Effector CD8-positive, alpha-beta T cell (primary cell): ENCODE measurements at places on chromosomes 11 and 22.

GRCh38 chr11:83721263-83721662 is 435.1 kb upstream of the CCDC90B start:
- DNase-seq: no peak

DNA sequence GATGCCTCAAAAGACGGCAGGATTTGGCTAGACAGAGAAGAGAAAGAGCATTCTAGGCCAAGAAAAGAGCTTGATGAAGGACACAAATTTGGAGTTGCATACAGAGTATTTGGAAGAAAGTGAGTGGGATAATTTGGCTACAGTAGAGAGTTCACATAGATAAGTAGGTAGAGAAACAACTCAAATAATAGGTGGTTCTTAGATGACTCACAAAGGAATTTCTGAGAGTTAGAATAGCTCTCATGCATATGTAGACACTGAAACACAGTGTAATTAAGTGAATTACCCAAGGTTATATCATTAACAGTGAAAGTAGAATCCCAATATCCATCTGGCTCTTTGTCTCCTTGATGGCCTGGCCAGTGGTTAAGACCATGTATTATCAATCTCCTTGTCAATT is 228.6 kb upstream of the DDI1 start:
- DNase-seq: no peak

- no peak for DNase-seq
Observed at GRCh38 chr11:94705419-94705818, 62.7 kb upstream of the AMOTL1 start.

DNA sequence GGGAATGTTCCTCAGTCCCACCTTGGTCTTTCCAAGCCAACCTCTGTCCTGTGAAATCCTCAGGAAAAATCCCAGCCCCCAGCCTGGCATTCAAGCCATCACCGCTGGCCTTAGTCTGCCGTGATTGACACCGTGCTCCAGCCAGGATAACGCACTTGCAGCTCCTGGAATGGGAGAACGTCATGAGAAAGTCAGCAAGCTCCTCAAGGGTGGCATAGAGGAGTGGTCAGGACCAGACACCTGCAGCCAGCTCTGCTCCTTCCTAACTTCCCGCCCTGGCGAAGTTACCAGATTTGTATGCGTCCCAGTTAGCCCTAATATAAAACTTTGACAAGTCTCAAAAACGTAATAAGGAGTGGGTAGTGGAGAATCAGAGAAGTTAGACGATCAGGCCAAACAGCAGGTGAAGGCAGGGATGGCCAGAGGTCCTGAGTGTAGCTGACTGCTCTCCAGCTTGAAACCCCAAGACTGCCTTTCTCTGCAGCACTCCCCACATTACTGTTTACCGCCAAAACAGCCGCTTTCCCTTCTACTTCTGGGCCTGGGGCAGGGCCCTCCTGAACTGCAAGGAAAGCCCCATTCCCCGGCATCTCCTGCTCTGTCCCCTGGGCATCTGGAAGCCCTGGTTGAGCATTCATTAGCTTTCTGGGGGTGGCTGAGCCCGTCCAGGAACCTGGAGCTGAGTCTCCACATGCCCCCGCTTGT is 1.3 kb upstream of the DKK3 start:
- DNase-seq: no peak

DNA sequence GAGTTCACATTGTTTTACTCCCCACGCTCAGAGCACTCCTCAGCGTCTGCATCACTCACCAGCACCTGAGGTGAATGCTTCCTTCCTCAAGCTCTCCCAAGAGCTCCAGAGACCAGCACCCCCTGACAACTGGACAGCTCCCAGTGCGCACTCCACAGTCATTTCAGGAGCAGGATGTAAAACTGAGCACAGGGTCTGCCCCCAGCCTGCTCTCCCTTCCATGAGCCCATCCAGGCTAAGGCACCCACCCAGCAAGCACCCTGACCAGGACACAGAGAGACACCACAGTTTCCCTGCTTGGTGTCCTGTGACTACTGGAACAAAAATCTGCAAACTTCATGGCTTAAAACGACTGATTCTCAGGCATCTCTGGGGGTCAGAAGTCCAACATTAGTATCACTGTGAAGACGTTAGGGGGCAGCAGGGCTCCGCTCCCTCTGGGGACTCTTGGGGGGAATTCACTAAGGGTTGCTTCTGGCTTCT is 3.3 kb downstream of the SCGB1D2 start:
- no peak for DNase-seq

GRCh38 chr11:12173111-12173510 is 62.7 kb downstream of the MICAL2 start:
- DNase-seq: no peak

DNA sequence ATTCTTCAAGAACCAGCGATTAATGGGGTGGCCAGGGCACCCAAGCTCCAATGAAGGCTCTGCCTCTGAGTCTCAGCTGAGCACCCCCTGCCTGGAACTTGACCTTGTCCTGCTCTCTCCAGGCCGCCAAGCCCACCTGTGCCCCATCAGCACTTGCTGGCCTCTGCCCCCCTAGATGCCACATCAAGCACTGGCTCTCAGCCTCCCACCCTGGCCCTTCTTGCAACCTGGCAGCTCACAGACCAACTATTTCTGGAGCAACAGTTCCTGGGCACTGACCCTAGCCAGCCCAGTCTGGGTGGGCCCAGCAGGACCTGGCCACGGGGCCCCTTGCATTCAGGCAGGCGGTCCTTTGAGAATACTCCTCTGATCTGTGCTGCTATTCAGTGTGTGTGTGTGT is 98.8 kb upstream of the PITPNB start:
- DNase-seq: no peak

DNA sequence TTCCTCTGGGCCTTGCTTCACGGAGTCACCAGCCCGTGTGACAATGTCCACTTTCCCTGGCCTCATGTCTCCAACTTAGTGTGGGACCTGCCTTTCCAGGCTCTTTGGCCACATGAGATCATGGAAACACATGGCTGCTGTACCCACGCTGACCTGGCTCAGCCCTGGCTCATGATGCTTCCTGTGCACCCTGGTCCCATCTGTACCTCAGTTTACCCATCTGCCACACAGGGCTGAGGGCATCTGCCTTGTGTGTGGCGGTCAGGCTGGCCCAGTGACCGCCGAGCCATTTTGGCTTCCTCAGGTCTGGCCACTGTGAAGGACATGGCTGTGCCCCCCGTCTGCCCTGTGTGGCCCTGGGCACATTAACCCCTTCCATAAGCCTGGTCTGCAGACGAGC is 32.2 kb upstream of the CCDC188 start:
- no peak for DNase-seq

GRCh38 chr22:33426451-33426850 is 368.3 kb upstream of the SYN3 start:
- no peak for DNase-seq

- no peak for DNase-seq
Observed at GRCh38 chr11:107818491-107818890, 40.1 kb downstream of the SLC35F2 start.

DNA sequence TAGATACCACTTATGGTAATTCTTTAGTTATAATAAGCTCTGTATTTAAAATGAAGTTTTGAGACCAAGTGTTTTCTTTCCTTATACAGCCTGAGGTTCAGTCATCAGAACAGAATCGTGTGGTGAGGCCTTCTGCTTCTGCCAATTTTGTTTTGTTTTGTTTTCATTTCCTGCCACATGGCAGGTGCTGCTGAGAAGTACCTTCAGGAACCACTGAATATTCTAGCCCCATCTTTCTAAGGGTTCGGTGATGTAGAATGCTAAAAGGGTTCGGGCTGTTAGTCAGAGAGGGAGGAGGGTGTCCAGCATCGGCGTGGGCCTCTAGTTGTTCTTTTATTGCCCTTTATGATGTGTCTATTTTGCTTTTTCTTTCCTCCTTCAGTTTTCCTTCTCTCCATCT is 25.8 kb downstream of the TNRC6B start:
- no peak for DNase-seq

DNA sequence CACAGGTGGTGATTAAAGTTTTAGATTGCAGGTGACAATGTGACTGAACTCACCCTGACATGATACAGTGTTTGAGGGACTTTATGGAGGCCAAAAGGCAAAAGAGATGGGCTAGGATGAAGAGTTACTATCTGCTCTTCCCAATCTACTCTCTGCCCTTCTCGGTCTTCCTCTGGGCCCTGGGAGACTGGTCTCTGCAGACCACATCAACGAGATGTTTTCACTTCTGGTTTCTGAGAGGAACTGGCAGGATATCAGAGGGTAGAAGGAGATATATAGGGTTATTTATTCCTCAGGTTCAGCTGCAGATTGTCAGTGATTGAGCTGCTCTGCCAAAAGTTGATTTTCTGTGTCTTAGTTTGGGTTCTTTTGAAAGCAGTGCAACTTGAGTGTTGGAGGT is 32.4 kb upstream of the CD44 start:
- DNase-seq: no peak

DNA sequence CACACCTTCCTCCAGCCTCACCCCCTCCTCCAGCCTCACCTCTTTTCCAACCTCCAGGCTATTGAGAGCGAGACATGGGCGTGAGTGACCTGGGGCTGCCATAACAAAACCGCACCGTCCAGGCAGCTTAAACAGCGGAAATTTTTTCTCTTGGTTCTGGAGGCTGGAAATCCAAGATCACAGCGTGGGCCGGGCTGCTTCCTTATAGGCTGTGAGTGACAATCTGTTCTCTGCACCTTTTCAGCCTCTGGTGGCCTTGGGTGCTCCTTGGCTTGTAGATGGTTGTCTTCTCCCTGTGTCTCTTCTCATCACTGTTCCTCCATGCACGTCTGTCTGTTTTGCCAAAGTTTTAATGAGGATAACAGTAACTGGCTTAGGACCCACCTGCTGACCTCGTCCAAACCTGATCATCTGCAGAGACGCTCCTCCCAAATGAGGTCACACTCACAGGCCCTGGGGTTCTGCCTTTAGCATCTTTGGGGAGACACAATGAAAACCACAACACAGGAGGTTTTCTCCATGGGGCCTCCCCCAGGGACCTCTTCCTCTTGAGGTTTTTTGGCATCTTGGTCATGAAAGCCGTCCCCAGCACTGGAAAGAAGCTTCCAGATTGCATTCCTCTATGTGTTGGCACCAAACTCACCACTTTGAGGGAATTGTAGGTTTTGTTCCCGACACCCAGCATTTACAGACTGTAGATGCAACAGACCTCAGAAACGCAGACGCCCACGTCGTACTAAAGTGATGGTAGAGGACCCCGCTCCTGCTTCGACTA is 878.1 kb downstream of the BRD1 start:
- no peak for DNase-seq

- DNase-seq: no peak
Observed at GRCh38 chr11:129373489-129373953, 2.1 kb upstream of the BARX2 start.

- no peak for DNase-seq
Observed at GRCh38 chr11:61828379-61828628, 204 bp downstream of the FADS2 start.

DNA sequence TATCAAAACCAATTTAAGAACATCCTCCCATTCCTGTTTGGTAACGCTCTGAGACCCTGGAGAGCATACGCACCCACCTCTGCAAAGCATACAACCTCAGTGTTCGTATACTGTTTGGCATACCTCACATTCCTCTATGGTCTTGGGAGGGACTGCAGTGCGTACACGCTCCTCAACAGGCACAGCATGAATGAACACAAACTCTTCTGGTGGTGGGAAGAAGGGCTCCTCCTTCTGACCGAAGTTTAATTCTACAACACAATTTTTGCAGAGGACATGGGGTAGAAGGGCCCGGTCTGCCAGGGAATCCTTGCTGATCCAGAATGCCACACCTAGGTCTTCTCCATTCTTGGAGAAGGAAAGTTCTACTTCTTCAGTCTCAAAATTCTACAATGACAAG is 5.3 kb downstream of the HNRNPUL2 start:
- no peak for DNase-seq

- no peak for DNase-seq
Observed at GRCh38 chr22:39414886-39415285, 15.3 kb downstream of the TAB1 start.

DNA sequence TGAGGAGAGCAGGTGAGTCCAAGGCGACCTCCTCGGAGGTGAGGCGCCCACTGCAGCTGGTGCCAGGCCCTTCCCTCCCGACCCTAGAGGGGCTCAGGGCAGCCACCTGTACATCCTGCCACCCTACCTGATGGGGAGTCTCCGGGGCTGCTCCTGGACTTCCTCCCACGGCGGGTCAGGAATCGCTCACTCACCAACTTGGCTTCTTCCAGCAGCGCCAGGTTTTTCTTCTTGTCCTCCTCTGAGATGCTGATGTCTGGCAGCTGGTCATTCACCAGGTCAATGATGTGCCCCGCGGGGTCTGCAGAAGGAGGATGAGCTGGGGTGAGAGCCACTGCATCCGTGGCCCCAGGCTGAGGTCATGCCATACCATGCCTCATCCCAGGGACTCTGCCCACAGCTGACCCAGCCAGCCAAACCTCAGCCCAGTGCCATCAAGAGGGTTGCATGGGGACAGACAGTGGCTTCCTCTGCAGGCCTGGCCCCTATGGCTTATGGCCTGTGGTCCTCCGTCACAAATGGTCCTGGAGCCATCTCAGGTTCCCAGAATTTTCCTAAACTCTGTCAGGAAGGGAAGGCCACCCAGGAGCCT is 61.0 kb upstream of the LYVE1 start:
- DNase-seq: no peak

- DNase-seq: no peak
Observed at GRCh38 chr11:105168457-105168856, 28.9 kb upstream of the CARD18 start.

GRCh38 chr11:16336721-16337120 is 19.6 kb downstream of the SOX6 start:
- DNase-seq: no peak

DNA sequence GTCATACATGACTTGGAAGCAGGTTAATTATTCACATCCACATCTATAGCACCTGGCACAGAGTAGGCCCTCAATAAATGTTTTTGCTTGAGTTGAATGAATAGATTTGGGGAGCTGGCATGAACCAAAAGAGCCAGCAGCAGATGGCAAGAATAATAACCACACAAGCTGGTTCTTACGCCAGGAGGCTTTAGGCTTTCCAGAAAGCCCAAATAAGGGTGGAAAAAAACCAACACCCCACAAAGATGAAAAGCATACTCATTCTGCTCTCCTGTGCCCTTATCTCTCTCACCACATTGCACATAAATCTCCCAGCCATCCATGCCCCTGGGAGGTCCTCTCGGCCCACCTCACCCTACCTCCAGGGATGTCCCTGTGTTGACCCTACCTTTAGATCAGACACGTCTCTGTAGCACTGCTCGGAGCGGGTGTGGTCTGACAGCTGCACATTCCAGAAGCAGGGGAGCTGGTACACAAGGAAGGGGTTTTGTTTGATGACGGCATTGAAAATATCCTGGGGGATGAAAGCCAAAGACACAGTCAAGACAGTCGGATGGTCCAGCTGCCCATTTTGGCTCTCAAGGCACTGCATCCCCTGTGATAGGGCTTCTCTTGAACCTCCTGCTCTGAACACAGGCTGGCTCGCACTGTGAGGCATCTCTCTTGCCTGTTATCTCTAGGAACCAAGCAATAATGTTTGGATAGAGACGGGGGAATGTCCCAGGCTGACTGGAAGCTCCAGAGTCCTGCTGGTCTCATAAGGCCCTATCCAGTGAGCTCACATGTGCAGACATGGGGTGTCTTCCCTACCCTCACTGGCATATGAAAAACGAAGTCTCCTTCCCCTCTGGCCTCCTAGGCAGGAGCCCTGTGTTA is 323.6 kb upstream of the SYN3 start:
- no peak for DNase-seq
